Choroid plexus epithelial cell (primary cell): ENCODE measurements at places on chromosomes 5 and 9.

DNA sequence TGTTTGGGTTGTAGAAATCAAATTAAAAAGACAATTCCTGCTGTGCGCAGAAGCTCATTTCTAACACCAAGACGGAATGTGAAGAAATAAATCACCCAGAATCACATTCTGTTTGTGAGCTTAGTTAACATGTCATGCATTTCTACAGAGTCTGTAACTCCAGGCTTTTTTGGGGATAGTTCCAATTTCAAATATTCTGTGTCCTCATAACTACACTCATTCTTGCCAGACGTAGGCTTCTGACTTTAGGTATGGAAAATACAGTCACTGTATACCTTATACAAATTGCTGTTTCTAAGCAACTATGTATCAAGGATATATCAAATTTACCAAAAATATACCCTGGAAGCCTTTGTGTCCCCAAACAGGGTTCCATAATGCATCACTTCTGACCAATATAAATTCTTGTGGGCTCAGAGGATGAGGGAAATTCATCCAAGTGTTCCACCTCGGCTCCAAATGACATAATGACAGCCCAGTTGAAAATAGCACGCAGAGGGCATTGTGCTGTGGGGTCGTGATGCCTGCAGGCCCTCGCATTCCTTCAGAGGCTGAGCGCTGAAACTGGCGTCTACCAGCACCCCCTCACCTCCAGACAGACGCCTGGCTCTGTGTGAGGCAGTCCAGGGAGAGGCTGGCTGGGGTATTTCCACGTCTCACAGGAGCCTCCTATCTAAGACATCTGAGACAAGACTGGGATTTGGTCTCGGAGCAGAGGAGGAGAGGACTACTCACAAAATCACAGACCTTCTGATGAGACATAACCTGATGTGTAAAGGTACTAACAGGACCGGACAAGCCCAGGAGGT, 79.8 kb downstream of the KLF4 start:
- DNase-seq: no peak

DNA sequence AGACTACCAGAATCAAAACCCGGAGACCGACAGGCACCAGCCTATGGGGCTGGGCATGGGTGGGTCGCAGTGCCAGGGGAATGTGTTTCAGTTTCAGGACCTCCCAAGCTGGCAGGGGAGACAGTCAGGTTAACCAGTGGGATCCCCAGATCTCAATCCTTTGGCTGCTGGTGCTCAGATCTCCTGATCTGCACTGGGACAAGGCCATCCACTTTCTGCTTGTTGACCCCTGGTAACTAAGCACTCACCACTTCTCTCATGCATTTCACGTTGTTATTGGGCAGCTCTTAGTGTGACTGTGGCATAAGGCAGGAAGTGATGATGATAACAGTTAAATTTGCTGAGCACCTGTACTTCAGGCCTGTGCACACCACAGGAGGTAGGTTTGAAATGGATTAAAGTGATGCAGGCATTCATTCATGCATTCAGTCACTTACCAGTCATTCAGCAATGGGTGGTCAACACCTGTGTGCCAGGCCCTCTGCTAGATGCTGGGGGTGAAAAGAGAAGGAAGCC, 42.1 kb upstream of the STXBP1 start:
- no peak for DNase-seq

DNA sequence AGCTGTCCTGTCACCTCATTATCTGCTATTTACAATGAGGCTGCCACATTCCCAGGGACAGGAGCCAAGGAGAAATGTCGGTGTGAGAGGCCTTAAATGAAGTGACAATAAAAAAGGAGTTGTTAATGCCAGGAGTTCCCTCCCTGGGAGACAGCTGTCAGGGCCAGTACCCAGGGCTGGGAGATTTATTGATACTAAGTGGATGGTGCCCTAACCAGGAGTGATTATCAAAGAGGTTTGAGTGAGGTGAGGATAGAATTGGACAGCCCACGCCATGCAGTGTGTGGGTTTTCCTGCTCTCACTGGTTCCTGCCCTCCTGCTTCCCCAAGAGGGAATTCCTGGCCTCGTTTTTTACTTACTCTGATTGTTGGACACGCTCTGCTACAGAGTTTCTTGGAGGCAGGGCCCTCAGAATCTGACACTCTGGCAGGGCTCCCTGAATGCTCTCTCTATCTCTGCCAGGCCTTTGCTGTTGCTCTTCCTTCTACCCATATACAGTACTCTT, 150.8 kb downstream of the GRIA1 start:
- no peak for DNase-seq

GRCh38 chr5:146595088-146595487, 79.1 kb upstream of the GPR151 start:
- DNase-seq: no peak

DNA sequence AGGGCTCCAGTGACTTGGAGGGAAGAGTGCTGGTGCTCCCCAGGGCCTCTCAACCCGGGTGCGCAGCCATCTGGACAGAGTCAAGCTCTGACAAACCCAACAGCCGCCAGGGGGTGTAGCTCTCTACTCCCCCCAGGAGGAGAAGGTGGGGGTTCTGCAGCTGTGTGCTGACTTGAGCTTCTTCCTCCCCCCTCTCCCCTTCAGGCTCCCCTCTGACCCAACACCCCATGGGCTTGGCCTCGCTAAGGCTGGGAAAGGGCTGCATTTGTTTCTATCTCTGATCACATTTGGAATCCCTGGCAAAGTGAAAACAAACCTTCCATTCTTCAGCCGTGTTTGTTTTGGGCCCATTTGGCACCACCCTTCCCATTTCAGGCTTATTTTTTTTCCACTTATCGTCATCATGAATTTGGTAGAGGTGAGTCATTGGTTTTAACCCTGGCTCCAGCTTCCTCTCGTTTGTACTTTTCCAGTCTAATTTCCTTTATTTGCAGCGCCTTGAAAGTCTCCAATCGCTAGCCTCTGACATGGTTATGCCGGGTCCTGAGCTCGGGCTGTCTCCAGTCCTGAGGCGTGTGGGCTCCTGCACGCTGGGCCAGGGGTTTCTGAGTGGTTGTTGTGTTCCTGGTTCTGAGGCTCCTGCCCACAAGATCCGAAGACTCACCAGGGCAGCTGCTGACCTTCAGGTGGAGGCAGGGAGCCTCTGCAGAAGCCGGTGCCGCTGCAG, 36.1 kb downstream of the DAP start:
- DNase-seq: peak; percentile 84

GRCh38 chr5:176638437-176638836, 8.0 kb downstream of the EIF4E1B start:
- DNase-seq: no peak

DNA sequence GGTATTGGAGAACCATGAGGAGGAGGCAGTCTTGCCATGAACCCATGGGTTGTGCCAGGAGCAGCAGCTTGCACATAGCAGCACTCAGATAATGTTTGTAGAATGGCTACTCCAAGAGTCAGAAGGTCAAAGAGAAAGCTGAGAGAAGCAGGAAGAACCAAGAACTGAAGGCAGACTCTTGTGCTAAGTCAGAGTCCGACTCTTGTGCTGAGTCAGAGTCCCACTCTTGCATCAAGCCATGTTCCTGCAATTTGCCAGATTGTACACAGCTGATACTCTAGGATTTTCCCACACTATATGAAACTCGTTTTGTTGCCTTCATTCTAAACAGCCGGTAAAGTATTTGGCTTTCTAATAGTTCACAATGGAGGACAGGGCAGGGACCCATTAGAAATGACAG, 26.2 kb upstream of the HSPA9 start:
- DNase-seq: peak; percentile 96

DNA sequence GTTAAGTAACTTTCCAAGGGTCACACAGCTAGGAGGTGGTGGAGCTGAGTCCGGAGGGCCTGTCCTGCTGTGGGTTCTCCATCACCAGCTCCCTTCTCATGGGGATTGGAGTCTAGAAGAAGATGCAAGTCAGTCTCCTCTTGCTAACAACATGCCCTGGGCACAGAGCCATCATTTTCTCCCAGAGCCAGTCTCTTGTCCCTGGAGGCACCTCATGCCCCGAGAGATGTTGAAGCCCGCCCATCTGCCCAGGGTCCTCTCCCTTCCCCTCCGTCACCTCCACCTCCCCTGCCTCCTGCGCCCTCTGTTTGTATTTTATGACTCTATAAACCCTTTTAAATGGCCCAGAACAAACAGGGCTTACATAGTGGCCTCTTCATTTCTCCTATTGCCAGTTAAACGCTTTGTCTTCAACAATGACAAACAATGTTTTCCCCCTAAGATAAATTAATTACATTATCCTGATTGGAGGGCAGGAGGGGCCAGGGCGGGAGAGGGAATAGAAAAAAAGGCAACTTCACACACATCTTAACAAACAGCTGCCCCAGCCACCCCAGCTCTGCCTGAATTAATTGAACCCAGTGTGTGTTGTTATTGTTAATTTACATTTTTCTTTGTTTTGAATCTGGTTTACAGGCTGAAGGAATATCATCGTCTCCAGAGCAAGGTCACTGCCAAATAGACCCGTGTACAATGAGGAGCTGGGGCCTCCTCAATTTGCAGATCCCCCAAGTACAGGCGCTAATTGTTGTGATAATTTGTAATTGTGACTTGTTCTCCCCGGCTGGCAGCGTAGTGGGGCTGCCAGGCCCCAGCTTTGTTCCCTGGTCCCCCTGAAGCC, 55.8 kb downstream of the ASS1 start:
- no peak for DNase-seq

DNA sequence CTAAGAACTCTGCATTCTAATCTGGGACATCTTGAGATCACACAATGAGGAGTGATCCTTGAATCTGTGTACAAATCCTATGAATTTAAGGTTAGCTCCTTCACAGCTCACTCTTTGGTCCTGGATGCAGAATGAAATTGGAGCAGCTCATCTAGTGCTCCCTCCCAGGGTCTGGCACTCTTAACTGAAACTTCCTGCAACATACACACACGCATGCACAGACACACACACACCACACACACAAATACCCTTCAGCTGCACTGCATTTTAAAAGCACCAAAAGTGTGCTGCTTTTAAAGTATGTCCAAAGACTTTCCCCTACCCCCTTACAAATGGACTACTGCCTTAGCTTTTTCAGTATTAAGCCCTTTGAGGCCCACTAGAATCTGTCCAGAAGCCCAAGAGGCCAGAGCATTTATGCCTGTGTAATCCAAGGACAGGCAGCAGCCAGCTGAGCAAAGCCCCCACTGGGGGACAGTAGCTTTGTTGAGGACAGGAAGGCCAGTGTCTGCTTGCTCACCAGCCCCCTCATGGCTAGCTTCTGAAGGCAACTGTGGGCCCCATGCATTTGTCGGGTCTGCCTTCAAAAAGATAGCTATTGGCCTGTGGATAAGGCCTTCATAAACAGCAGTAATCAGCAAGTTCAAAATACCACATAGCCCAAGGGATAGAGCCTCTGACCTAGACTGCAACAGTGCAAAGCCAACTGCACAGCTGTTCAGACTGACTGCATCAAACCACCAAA, 43.6 kb downstream of the CDO1 start:
- DNase-seq: no peak

GRCh38 chr9:126248680-126249079, 77.9 kb upstream of the MVB12B start:
- DNase-seq: peak; percentile 89

- no peak for DNase-seq
Observed at GRCh38 chr5:38648703-38649291, 92.4 kb upstream of the LIFR start.

GRCh38 chr5:35067985-35068384, 20.2 kb upstream of the AGXT2 start:
- no peak for DNase-seq

- DNase-seq: no peak
Observed at GRCh38 chr5:61076626-61077025, 85.6 kb downstream of the SMIM15 start.

DNA sequence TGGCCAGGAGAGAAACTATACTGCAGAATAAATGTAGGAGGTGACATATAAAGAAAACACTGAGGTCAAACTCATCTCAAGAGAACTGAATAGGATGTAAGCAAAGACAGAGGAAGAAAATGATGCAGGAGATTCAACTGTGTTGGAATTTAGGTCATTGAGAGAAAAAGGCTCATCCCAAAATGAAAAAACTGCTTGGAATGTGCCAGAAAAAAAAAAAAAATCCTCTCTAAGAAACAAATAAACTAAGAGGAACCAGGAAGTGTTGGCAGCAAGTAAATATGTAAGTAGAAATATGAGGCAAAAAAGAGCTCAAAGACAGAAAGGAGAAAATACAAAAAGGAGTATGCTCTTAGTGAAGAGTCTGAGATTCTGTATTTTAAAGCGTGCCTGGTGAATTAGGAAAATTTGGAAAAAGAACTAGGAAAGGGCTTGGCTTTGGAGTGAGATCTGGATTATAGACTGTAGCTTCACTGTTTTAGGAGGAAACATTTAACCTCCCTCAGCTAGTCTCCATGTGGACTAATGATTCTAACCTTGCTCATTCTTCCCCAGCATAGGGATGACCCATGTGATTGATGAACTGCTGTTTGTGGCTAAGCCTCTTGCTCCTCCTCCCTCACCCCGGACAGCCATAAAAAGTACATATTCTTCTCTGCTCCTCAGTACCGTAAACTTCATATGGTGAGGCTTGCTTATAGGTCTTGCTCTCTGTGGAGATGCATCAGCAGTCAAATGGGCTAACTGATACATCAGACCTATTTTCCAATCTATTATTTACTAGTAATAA, 185.6 kb upstream of the POU5F2 start:
- DNase-seq: peak; percentile 19

GRCh38 chr9:82745919-82746318, 317.0 kb downstream of the RASEF start:
- DNase-seq: no peak

GRCh38 chr5:76544268-76544926, 78.8 kb downstream of the F2RL2 start:
- DNase-seq: peak; percentile 73

DNA sequence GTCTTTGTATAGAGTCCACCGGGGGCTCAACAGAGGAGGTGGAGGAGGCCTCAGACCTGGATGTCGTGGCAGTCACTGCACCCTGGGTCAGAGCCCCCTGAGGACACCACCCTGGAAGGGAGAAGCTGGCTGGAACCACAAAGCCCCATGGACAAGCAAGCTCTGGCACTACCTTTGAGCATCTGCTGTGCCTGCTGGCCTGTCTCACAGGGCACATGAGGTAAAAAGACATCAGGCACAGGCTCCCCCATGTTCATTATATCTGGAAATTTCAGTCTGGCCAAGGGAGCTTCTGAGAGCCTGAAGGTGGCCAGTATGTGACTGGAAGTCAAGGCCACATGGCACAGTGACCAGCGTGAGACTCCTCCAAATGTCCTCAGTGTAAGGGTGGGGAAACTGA, 22.9 kb downstream of the KCNMB1 start:
- DNase-seq: no peak

- DNase-seq: no peak
Observed at GRCh38 chr9:70133253-70134208, 89.9 kb downstream of the MAMDC2 start.

GRCh38 chr9:90059436-90059835, 454.6 kb downstream of the GADD45G start:
- DNase-seq: no peak

DNA sequence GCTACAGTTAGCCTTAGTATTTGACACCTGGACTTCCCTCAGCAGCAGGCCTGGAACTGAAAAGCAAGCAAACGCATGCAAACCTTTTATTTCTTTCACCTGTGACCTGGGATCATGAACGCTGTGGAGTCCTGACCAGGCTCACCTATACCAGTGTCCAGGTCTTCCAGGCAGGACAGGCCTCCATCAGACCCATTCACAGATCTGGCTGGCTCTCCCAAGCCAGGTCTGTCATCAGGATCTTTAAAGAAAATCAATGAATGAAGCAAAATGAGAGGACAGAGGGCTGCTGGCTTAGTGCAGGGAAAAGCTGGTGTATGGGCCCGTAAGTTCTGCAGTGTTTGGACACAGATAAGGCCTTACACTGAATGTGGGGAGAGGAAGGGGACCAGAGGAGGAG, 96.3 kb upstream of the CPEB4 start:
- no peak for DNase-seq

GRCh38 chr9:63817622-63818518, 1467.1 kb downstream of the FOXD4L5 start:
- peak; percentile 22 for DNase-seq
